ENCODE measurements at places on chromosomes 11 and 22.
A peak's percentile ranks its signal among the peaks of the same experiment; 100 is the strongest.

- no peak for DNase-seq
Measured at GRCh38 chr11:80782135-80782885, 1341.5 kb upstream of the TENM4 start.

- DNase-seq = no peak
Measured at GRCh38 chr11:47981667-47982404, 1.5 kb downstream of the PTPRJ start.

GRCh38 chr11:105449100-105449734 lies 160.7 kb upstream of the GRIA4 start:
- DNase-seq = no peak

- DNase-seq = no peak
Measured at GRCh38 chr11:70127653-70128434, 49.7 kb downstream of the ANO1 start.

GRCh38 chr11:83671289-83671688 lies 385.1 kb upstream of the CCDC90B start:
- peak; percentile 6 for DNase-seq

DNA sequence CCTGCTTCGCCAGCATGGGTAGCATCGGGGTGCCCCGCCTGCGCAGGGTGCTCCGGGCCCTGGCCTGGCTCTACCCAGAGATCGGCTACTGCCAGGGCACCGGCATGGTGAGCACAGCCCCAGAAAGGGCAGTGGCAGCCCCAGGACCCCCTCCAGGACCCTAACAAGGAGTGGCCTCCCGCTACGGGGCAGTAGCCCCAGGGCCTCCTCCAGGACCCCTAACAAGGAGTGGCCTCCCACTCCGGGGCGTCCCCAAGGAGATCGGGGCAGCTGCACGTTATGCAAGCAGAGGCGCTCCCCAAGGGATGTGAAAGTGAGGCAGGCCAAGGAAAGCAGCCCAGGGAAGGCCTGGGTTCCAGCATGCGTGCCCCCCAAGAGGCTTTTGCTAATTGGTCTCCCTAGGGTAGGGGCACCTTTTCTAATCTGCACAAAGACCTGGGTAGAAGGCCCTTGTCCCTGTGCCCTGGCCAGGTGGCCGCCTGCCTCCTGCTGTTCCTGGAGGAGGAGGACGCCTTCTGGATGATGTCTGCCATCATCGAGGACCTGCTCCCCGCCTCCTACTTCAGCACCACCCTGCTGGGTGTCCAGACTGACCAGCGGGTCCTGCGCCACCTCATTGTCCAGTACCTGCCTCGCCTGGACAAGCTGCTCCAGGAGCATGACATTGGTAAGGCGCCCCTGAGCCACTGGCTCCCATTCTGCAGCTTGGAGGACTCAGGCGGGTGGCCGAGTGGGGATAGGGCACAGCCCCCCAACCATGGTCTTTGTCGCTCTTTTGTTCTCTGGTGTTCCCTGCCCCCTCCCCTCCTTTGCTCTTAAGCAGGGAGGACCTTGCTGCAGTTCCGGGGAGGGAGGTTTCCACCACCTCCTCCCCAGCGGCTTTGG lies 35.0 kb downstream of the SGSM3 start:
- DNase-seq = no peak

- DNase-seq = no peak
Measured at GRCh38 chr11:34652191-34652973, 31.5 kb downstream of the EHF start.

GRCh38 chr22:46432164-46433068 lies 96.9 kb downstream of the TRMU start:
- DNase-seq = no peak

- DNase-seq = no peak
Measured at GRCh38 chr11:64206457-64207255, at the start of gene FERMT3. Gene FERMT3 (plus strand): TSS chr11:64206721. CDS start chr11:64207365, 644 bp downstream.

DNA sequence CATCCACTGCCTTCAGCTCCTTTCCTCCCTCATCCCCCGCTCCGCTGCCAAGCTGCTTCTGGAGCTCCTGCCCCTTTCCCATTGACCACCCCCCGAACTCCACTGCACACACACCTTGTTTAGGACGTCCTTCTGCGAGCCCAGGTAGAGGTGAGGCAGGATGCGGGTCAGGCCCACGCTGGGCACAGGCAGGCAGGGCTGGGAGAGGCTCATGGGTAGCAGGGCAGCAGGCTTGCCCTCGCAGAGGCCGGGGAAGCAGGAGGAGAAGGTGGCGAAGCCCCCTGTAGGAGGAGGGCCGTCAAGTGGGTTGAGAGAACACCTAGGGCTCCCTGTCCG lies 13.3 kb downstream of the DUSP8 start:
- no peak for DNase-seq

- no peak for DNase-seq
Measured at GRCh38 chr11:122727101-122727929, 71.8 kb downstream of the UBASH3B start.

- peak; percentile 85 for DNase-seq
Measured at GRCh38 chr11:132844956-132845696, 687.2 kb downstream of the OPCML start.

DNA sequence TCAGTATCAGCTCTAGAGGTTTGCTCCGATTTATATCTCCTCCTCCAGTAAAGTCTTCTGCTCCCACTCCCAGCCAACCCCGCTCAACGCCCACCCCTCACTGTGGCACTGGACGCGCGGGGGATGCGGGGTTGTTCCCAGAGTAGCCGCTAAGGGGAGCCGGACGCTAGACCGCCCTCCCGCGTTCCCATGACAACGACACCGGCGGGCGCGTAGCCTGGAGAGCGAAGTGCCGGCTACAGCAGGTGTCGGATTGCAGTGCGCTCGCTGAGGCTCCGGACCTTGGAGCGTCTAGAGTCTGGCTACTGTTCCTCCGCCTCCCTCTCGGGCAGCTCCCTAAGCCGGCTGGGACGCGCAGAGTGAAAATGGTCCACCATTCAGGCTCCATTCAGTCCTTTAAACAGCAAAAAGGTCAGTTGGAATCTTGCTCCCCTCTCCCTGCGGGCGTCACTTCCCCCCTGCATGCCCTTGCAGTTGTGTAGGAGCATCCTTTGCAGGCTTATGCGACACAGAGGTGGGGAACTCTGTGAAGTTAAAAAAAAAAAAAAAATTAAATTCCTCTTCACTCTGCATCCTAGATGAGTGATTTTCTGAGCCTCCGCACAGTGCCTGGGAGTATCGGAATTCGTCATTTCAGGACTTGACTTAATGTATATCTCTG lies at the start of gene ANO3:
Gene ANO3, plus strand, starts transcription at position 220 of the 661 bp plus-strand sequence. Its CDS starts 146 bp downstream, at position 366.
- DNase-seq = peak; percentile 52

GRCh38 chr11:122797651-122798050 lies 40.6 kb upstream of the CRTAM start:
- no peak for DNase-seq

GRCh38 chr11:13152736-13153541 lies 124.7 kb upstream of the BMAL1 start:
- peak; percentile 64 for DNase-seq

DNA sequence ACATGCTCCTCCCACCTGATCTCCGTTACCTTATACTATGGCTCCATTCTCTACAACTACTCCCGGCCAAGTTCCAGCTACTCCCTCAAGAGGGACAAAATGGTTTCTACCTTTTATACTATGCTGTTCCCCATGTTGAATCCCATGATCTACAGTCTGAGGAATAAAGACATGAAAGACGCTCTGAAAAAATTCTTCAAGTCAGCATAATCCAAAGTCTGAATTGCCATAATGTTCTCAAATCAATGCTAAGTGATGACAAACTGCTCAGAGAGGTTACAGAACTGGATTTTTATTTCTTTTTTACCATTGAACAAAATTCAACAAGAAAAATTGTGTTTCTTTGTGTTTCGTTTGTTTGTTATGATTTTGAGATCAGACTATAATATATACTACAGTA lies 7.6 kb downstream of the OR9G4 start:
- no peak for DNase-seq

DNA sequence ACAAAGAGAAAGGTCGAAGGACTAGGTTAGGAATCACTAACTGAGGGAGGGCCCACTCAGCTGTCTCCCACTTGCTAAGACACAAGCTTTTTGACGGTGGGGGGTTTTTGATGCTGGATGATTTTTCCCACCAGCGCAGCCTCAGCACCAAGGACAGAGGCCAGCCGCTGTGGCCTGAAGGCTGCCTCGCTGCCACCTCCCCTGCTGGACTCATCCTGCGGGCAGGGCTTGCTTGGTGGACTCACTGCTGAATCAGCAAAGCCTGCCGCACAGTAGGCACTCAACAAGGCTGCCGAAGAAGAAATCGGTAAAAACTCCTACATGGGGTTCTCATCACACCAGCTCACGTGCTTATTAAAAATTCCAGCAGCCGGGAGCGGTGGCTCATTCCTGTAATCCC lies 2.6 kb downstream of the ALG12 start:
- no peak for DNase-seq

DNA sequence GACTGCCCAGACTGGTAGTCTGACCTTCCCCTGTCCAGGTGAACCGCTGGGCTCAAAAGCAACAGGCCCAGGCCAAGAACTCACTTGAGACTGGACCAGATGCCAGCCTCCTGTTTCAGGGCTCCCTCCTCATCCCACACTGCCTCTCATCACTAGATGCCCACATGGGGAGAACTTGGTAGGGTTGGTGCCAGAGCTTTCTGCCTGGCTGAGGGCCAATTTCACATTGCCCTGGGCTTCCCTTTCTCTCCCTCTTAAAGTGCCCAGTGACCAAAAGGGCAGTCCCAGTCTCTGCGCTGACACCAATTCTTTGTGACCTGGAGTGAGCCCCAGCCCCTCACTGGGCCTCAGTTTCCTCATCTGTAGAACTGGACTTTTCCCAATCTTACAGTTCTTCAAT lies 41.7 kb downstream of the C11orf58 start:
- DNase-seq = no peak

DNA sequence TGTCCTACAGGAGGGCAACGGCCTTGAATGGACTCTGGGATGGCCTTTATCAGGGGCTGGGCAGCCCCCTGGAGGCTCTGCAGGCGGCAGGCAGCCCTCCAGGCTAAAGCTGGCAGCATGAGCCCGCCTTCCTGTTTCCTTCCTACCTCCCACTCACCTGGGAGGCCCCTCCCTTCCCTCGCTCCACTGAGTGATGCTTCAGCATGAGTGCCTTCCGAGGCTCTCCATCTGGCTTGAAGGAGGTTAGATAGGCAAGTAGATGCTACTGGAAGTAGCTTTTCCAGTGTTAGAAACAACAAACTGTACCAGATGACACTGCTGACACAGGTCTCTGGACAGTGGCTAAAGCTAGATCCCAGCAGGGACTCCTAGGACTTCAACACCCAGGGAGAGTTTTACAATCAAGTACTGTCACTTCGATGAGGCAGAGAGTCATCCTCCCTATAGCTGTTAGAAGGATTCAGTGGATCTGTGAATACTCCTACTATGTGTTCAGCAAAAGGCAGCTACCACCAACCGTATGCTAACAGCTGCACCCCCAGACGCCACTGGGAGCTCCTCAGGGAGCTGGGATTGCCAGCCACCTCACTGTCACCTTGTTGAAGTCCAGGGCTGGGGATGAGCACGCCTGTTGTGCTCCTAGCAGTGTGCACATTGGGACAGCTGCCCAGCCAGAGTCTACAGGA lies 4.1 kb upstream of the SLC25A1 start:
- DNase-seq = no peak

- DNase-seq = peak; percentile 46
Measured at GRCh38 chr11:95229199-95229992, 1.6 kb downstream of the SESN3 start.

DNA sequence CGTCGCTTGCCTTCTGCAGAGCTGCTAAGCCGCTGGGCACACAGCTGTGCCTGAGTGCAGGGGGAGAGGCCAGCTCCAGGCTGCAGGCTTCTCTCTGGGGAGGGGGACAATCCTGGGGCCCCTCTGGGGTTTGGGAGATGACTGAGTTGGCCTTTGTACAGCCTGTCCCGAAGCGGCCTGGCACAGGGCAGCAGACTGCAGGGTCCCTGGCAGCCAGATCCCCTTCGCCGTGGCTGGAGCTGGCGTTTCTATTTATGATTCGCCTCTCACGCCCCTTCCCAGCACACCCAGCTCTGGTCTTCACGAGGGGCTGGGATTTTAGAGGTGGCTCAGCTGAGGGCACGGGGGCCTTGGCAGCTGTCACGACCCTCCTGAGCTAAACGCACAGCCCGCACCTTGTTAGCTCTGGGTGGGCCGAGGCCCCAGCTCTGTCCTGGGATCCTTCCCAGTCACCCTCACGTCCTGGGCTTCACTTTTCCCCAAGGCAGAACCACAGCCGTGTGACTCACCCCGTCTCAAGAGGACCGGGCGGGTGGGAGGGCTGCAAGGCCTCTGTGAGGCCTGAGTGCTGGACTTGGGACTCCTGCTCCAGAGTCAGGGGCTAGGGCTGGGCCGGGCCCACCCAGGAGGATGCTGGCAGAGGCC lies 18.4 kb downstream of the OSBPL5 start:
- peak; percentile 24 for DNase-seq

DNA sequence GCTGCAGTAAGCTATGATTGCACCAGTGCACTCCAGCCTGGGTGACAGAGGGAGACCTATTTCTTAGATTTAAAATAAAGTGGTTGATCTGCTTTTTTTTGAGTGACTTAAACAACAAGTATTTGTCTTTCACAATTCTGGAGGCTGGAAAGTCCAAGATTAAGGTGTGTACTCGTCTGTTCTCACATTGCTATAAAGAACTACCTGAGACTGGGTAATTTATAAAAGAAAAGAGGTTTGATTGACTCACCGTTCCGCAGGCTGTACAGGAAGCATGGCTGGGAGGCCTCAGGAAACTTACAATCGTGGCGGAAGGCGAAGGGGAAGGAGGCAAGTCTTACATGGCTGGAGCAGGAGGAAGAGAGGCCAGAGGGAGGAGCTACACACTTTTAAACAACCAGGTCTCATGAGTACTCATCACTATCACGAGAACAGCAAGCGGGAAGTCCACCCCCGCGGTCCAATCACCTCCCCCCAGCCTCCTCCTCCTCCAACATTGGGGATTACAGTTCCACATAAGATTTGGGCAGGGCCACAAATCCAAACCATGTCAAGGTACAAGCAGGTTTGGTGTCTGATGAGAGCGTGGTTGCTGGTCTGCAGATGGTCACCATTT lies 19.7 kb upstream of the OSBPL5 start:
- peak; percentile 54 for DNase-seq

DNA sequence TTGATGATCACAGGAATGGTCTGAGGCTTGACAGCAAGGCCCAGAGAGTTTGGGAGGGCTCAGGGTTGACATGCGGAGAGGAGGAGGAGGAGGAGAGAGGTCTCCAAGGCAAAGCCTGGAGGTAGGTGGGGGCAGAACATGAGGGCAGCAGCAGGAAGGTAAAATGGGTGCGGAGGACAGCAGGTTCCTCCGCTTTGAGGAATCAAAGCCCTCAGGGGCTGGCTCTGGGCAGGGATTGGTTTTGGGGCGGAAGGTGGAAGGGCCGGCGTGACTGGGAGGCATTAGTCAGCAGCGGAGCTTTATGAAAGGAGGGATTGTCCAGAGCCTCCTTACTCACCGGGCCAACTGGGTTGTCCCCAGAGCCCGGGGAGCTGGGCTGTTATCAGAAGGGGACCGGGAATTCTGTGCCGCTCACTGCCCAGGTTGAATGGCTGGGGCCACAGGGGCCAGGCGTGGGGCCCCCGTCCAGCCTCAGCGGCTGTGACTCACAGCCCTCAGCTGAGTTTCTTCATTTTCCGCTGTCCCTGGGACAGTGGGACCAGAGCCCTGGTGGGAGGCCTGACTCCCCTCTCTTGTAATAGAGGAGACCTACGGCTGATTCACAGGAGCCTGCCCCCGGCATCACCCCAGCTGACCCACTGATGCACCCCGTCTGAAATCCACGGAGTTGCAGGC lies 36.2 kb downstream of the LIF start:
- peak; percentile 88 for DNase-seq

Data from epithelial cell of esophagus (primary cell).